ENCODE measurements at places on chromosomes 12 and 14.

- DNase-seq: no peak
Observed at GRCh38 chr12:65014504-65015271, 106.4 kb downstream of the WIF1 start.

GRCh38 chr14:36075203-36075602 is 101.3 kb downstream of the PTCSC3 start:
- DNase-seq: no peak

GRCh38 chr12:119679081-119679480 is 11.1 kb downstream of the PRKAB1 start:
- no peak for DNase-seq

DNA sequence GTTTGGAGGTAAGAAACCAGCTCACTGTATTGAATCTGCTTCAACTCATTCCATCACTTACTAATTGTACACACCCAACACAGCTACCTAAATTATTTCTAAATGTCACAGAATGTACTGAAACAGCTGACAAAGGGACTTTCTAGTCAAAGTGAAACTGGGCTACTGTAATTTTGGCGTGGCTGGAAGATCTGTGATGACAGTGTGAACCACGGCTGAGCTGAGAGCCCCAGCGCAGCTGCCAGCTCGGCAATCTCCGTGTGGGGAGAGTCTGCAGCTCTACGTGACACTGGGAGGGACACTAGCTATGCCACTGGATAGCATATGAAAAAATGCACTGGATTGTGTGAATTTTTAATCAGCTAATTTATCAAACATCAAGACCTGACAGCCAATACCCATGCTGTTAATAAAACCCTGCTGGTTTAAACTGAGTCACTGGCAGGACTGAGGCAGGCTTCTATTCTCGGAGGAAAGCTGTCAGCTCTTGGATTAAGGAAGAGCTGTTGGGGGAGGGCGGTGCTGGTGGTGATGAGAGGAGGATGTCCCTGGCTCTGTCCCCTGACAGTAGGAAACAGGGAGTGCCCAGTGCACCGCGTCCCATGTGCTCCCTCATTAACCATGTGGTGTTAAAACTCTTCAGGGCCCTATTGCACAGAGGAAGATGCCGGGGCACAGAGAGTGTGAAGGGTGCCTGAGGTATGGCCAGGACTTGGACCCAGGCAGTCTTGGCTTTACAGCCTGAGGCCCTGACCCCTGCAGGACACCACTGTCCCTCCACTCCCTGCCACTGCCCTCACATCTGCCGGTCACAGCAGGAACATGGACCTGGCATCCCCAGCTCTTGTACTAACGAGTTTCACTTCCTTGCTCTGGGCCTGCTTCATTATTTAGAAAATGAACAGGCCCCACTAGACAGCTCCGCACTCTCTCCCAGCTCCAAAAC is 13.3 kb downstream of the SLC15A4 start:
- peak; percentile 63 for DNase-seq

DNA sequence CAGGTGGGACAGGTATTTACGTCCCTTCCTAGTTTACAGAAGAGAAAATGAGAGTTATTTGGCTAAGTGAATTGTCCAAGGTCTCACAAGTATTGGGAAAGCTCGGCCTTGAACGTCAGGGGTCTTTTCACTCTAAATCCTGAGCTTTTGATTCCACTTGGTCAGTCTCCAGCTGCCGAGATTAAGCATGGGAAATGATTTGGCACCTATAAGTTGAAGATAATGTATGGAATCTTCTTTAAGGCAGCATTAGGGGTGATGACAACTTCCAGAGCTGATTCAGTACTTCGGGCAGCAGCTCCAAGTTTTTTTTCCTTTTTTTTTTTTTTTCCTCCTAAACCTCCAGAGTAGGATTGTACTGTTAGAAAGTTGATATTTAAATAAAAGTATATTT is 722 bp downstream of the FAM234B start:
- no peak for DNase-seq

GRCh38 chr12:103705927-103706326 is 118.9 kb downstream of the STAB2 start:
- no peak for DNase-seq

DNA sequence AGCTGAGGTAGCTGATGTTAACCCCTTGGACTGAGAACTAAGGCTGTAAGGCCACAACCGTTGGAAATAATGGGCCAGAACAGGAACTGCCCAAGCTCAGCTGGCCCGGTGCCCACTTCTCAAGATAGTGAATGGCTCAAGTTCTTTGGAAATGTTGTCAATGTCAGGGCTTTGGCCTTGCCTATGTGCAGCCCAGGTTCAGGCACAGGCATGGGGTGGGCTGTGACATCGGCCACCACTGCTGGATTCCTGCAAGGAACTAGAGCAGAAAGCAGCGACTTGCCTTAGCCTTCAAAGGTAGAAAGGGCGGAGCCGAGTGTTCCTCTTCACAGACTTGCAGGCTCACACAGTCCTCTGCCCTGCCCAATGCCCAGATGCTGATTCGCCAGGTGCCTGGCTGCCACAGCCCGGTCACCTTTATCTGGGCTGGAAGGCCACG is 291.2 kb downstream of the ZFP36L1 start:
- DNase-seq: peak; percentile 44

GRCh38 chr14:64860039-64860438 is 19.7 kb downstream of the SPTB start:
- no peak for DNase-seq

- DNase-seq: no peak
Observed at GRCh38 chr12:93839064-93839463, 161.9 kb downstream of the CRADD start.

GRCh38 chr14:67515386-67516079 is 17.6 kb upstream of the PLEKHH1 start:
- DNase-seq: no peak

- DNase-seq: peak; percentile 85
Observed at GRCh38 chr14:91911474-91912032, 35.9 kb downstream of the FBLN5 start.

- DNase-seq: no peak
Observed at GRCh38 chr12:101581190-101581589, 13.6 kb upstream of the MYBPC1 start.

- DNase-seq: no peak
Observed at GRCh38 chr12:131370321-131370720, 340.6 kb upstream of the SFSWAP start.

GRCh38 chr14:104166698-104167097 is 28.3 kb downstream of the KIF26A start:
- DNase-seq: no peak

DNA sequence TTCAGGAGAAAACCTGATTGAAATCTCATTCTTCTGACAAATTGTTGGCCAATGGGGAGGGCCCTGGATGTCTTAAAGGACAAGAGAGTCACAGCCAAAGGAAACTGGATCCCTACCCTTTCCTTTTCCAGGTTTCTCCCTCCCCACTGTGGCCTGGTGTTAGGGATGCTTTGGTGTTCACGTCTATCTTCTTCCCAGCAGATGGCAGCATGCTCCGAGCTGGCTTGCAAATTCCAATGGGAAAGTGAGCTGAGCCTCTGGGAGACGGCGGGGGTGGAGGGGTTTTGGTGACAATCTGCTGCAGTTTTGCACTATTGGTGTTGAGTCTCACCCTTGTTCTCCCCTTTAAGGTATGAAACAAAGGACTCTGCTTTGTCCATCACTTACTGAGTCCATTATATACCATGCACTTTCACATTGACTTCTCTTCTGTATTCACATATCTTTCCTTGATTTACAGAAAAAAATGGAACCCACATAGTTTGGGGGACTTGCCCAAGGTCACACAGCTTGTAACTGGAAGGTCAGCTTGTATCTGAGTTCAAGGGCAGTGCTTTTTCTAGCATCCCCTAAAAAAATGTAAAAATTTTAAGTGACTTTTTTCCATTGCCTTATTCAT is 39.3 kb downstream of the CCDC177 start:
- no peak for DNase-seq

- no peak for DNase-seq
Observed at GRCh38 chr12:29546000-29546399, 48.5 kb upstream of the OVCH1 start.

DNA sequence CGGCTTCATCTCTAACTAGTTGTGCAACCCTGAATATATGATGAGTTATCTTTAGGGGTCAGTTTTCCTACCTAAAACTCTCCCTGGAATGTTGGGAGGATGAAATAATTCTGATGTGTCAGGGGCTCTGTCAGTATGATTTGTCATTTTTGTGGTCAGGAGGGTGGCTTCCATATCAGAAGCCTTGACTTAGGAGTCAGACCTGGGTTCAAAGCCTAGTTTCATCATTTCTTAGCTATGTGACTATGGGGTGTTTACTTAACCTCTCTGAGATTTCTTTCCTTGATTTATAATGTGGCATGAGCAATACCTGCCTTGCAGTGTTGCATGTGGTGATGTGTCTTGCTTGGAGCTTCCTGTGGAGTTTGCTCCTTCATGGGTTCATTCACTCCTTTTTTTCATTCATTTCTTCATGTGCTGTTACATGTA is 146.8 kb downstream of the CHST11 start:
- DNase-seq: no peak

GRCh38 chr14:20970647-20970982 is 15.3 kb downstream of the RNASE2 start:
- DNase-seq: no peak

All from MV-4-11 (cell line).